T follicular helper cell (primary cell): ENCODE measurements at places on chromosomes 12 and 14.

DNA sequence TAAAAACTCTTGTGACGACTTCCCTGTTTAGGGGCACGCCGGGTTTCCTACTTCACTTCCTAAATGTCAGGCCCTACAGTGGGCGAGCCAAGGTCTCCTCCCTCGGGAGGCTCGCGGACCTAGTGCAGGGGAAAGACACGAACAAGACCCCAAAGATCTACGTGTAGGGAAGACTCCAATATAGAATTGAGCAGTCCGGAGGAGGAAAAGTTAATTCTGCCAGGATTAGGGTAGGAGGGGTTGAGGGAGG is 564 bp downstream of the ATXN3 start:
- DNase-seq: no peak

DNA sequence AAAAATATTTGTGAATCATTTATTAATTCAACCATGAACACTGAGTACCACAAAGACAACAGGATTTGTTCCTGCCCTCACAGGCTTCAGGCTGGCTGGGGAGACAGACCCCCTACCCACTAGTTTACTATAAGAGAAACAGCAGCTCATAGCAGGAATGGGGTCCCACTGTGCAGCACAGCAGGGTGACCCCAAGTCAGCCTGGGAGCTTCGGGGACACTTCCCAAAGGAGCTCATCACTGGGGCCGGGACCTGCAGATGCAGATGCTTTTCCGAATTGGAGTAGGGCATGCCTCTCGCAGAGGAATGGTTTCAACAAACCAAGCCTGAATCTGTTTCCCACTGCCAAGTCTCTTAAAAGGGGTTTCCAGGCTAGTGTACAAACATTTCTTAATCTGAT is 176.2 kb upstream of the PWP1 start:
- no peak for DNase-seq

GRCh38 chr12:10392394-10392930 is 2.6 kb upstream of the KLRK1 start:
- DNase-seq: no peak

DNA sequence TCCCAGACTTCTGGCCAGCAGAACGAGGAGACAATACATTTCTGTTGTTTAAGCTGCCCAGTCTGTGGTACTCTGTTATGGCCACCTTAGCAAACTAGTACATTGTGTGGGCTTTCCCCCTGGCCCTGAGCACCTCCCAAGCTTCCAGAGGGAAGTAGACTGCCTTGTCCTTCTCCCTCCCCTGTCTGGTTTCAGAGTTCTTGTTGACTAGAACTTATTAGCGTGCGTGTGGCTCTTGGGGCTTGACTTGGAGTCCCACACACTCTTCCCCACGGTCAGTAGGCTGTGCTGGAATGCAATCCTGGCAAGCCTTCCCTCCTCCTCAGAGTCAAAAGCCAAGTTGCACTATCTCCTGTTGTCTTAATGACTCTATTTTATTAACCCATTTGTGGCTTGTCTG is 27.7 kb downstream of the FBLN5 start:
- DNase-seq: no peak

GRCh38 chr12:122138181-122138580 is 35.8 kb downstream of the IL31 start:
- no peak for DNase-seq

- no peak for DNase-seq
These were observed 13.0 kb upstream of the NELL2 start for GRCh38 chr12:44889162-44889561.

- no peak for DNase-seq
These were observed 885.5 kb upstream of the FOXG1 start for GRCh38 chr14:27881063-27881462.
